Central memory CD8-positive, alpha-beta T cell (primary cell): ENCODE measurements at places on chromosomes 13 and 19.

DNA sequence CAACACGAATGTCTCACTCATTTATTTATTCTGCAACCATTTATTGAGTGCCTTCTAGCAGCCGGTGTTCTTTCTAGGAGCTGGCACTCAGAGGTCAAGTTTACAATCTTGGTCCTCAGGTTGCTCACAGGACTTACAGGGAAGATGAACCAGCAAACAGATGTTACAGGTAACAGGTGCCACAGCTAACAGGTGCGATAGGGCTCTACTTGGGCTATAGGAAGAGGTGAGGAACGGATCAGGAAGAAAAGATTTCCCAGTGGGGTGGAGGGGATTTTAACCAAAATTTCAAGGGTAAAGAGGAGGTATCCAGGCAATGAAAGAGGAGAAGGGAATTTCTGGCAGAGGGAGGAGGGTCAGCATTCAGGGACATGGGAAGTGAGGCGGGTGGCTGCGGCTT lies 87.3 kb upstream of the FARP1 start:
- no peak for DNase-seq

- DNase-seq, result no peak
These were observed 5.6 kb upstream of the SIGLEC12 start for GRCh38 chr19:51507192-51507591.

- DNase-seq, result no peak
These were observed 3.0 kb upstream of the ZNF136 start for GRCh38 chr19:12159773-12160414.

DNA sequence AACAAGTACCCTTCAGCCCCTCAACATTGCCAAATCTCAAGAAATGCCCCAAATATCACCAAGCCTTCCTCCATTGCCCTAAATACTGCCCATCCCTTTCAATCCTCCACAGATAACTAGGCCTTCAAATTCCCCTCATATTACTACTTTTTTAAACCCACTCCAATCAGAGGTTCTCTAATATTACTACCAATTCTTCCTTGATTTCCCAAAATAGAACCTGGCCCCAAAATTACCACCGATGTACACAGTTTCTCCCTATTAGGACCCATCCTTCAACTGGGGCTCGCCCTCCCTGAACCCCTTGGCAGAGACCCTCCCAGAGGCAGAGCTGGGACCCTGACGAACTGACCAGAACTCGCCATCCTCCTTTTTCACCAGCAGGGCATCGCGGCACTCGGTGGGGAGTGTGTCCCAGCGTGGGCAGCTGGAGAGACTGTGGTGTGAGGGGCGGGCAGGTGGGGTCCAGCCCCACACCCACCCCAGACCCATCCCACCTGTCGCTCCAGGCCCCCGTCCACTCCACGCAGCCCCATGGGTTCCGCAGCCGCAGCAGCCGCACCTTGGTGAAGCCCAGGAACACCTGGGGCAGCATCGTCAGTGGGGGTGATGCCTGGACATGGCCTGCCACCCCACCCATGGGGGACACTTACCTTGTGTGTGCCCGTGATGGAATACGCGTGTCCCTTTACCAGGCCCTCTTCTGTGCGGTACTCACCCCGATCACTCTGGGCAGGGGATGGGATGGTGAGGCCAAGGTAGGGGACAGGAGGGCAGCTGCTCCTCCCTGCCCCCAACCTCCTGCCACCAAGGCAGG lies 6.1 kb downstream of the CAPN12 start:
- DNase-seq, result no peak

GRCh38 chr13:19818223-19818842 lies 35.6 kb upstream of the PSPC1 start:
- no peak for DNase-seq

DNA sequence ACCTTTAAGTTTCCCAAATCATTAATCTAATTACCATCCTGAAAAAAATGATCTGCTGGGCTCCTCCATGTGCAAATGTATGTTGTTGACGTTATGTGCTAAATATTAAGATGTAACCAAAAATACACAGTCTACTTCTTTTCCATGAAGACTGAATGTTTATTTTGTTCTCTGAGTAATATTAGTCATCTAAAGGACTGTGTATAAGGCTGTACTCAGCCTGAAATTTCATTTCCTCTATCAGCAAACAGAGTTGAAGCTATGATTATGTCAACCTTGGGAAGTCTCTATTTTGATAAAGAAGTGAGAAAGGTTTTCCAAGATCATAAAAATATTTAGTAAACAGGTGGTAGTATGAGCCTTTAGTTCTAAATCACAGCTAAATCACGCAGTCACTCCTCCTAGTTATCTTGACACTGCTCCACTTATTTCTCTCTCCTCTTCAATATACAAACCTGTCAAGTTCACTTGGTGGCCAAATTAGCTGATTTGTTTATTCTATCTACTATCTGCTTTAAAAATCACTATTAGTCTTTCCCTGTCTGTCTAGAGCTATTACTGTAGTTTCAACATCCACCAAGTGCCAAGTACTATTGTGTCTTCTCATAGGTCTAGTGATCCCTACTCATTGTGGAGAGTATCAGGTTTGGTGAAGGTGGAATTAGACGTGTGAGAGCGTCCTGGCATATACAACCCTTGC lies 211.7 kb upstream of the STARD13 start:
- no peak for DNase-seq

- DNase-seq, result no peak
These were observed 1.1 kb downstream of the ARHGAP35 start for GRCh38 chr19:46861691-46862502.

DNA sequence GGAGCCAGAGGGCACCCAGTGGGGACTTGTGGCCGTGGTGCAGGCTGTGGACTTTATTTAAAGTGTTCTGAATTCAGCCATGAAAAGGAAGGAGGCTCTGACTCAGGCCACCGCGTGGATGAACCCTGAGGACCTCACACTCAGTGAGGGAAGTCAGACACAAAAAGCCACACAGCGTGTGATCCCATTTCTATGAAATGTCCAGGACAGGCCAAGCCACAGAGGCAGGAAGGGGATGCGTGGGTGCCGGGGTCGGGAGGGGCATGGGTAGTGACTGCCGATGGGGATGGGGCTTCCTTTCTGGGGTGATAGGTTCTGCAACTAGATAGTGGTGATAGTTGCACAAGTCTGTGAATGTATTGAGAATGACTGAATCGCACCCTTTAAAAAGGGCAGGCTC lies 8.7 kb upstream of the ZBTB7A start:
- DNase-seq, result no peak

GRCh38 chr13:100532090-100532766 lies 56.4 kb downstream of the GGACT start:
- DNase-seq, result no peak

DNA sequence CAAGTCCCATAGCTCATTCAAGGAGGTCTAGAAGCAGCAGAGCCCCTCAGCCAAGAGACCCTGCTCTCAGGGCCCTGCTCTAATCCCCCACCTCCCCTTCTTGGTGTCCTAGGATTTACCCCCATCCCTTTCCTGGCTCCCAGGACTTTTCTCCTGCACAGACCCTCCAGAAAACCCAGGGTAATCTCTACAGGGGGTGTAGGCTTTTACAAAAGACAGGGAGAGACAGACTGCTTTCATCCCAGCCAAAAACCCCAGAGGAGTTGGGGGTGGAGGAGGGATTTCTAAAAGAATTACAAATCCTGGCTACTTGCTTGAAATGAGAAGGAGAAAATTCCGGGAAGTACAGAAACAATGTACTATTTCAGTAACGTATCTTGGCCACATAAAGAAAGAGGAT lies 133.3 kb downstream of the TNFSF13B start:
- no peak for DNase-seq

- no peak for DNase-seq
These were observed 82.4 kb upstream of the STARD13 start for GRCh38 chr13:33367926-33368325.

DNA sequence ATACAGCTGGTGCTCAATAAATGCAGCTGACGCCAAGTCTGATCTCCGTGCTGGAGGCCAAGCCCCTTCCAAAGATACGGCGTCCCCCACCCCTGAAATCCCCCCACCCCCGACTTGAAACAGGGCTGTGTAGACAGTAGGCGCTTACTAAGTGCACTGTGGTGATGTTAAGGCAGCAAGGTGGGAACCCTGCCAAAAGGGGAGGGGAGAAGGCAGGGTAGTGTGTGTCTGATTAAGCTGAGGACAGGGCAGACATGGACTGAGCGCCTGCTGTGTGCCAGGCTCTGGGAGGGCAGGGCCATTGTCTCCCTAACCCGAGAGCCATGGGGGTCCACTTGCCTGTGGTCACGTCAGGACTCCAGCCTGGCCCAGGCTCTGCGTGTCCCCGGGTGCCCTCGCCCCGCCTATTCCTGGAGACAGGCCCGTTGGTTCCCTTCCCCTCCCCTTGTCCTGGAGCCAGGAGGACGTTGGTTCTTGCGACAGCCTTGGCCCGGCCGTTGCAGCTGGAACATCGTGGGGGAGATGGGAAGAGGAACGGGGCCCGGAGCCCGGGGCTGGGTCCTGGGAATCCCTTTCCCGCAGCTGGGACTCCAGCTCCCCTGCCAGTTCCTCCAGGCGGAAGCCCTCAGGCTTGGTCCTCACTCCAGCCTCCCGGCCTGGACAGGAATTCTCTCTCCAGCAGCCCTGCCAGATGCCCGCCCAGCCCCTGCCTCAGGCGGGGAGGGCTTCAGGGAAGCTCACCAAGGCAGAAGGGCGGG lies 1.7 kb upstream of the ELANE start:
- no peak for DNase-seq

DNA sequence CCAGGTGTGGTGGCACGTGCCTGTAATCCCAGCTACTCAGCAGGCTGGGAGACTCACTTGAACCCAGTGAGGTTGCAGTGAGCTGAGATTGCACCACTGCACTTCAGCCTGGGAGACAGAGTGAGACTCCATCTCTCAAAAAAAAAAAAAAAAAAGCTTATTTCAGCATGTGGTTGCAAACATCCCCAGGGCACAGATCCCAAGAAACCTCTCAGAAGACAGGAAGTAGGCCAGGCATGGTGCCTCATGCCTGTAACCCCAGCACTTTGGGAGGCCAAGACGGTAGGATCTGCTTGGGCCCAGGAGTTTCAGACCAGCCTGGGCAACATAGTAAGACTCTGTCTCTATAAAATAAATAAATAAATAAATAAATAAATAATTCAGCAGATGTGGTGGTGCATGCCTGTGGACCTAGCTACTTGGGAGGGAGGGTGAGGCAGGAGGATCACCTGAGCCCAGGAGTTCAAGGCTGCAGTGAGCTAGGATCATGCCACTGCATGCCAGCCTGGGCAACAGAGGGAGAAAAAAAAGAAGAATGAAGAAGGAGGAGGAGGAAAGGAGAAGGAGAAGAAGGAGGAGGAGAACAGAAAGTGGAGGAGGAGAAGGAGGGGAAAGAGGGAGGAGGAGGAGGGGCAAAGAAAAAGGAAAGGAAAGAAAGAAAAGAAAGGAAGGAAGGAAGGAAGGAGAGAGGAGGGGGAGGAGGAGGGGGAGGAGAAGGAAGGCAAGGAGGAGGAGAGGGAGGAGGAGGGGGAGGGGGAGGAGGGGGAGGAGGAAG lies 4.3 kb upstream of the LRRC8E start:
- no peak for DNase-seq

DNA sequence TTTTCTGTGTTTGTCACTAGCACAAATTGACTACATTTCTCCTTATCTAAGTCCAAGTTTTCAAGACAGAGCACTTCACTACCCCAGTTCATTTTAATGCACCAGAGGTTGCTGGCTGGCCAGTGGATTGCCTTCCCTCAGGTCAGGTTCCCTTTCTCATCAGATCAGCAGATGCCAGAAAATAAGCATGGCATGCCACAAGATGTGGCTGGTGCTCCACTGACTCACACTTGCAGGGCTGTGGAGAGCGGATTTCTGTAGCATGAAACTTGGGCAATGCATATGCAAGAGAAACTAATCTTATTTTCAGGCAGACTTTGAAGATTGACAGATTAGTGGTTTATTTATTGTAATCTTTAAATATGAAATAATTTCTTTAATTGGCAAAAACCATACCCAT lies 79.5 kb downstream of the RUBCNL start:
- no peak for DNase-seq

GRCh38 chr19:39446365-39447084 lies 1.1 kb downstream of the SUPT5H start:
- DNase-seq, result no peak

DNA sequence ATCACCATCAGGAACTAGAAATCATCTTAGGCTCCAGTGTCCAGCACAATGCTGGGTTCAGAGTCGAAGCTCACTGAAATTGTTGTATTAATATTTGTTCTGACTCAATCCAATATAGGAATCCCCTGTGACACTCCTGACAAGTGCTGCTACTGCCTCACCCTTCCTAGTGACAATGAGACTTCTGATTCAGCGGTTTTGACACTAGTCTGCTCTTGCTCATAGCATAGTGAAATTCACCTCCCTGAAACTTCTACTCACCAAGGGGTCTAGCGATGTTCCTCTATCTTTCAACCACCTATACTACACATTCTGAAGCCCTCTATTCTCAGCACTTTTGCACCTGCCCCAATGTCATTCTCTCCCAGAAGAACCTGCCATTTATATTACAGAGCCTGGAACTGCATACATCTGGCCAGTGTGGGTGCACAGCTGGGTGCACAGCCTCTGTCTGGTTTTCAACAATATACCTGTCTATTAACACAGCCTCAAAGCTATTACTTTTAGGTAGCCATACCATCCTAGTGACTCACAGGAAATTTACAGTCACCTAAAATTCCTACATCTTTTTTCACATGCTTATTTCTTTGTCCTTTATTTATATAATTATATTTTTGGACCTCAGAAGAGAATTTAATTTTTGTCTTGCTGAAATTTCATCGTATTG lies 88.3 kb downstream of the DOCK9 start:
- DNase-seq, result no peak

- no peak for DNase-seq
These were observed 214.7 kb upstream of the MIR17HG start for GRCh38 chr13:91132786-91133185.

DNA sequence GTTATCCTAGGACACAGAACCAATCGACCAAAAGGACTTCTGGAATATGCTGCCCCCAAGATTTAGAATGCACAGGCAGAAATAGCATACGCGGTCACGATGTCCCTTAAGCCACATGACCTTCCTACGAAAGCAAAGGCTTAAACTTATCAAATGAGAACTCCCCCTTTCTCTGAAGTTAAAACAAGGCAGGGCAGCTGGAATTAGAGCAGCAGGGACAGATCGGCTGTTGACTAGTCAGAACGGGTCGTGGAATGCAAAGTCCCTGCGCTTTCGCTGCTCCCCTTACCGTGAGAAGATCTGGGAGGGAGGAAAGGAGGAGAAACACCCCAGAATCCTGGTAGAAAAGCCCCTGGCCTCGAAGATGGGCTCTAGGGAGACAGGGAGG lies 799 bp upstream of the USPL1 start:
- DNase-seq, result peak; percentile 55
